ENCODE measurements at places on chromosomes 11 and 22.

- peak; percentile 84 for DNase-seq
Observed at GRCh38 chr22:42437488-42438292, 5.5 kb upstream of the NFAM1 start.

GRCh38 chr22:37547251-37547741 is 13.0 kb upstream of the CDC42EP1 start:
- DNase-seq = no peak

- DNase-seq = peak; percentile 76
Observed at GRCh38 chr11:107563702-107564101, 1.8 kb downstream of the ALKBH8 start.

DNA sequence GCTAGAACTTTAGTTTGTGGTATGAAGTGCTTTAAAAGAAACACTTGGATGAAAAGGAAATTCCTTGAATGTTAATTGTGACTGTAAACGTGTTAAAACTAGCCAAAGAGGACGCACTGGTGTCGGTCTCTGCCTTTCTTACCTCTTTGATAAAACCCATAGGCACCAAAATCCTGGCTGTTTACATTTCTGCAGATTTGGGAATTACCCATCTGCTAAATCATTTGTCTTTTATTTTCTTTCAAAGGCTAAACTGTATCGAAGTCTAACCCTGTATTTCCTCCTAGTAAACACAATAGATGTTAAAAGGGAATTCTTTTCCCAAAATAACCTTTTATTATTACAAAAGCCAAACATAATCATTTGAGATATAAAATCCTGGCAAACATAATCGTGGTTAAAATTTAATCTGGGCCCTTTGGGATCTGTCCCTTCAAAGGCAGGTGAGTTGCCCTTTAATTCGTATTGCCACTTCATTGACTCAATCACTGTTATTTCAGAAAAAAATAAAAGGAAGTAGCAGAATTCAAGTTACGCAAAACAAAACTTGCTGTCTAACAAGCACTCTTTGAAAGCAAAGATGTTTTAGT is 2.4 kb downstream of the RASSF10 start:
- peak; percentile 15 for DNase-seq

DNA sequence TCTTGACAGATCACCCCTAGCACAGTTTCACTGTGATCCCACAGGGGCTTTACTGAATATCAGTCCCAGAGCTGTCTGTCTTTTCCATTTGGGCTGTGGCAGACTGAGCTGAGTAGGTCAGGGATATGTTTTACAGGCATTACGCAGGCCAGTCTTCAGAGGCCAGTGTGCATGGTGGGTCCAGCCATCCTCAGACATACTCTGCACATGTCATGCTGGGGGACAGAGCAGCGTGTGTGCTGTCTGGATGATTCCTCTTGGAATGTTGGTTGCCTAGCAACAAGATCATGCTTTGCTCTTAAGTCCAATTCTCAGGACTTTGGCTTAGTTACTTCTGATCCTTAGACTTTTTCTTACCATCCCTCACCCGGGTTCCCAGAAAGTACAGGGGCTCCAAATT is 736.5 kb downstream of the DLG2 start:
- no peak for DNase-seq

DNA sequence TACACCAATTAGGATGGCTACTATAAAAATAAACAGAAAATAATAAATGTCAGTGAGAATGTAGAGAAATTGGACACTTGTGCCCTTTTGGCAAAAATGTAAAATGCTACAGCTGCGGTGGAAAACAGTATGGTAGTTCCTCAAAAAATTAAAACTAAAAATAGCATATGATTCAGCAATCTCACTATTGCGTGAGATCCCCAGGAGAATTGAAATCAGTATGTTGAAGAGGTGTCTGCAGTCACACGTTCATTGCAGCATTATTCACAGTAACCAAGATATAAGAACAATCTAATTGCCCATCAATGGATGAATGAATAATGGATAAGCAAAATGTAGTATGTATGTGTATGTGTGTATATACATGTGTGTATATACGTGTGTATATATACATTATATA is 6.8 kb downstream of the OR52N2 start:
- DNase-seq = peak; percentile 93

GRCh38 chr11:127018683-127019279 is 18.2 kb upstream of the KIRREL3 start:
- DNase-seq = no peak

DNA sequence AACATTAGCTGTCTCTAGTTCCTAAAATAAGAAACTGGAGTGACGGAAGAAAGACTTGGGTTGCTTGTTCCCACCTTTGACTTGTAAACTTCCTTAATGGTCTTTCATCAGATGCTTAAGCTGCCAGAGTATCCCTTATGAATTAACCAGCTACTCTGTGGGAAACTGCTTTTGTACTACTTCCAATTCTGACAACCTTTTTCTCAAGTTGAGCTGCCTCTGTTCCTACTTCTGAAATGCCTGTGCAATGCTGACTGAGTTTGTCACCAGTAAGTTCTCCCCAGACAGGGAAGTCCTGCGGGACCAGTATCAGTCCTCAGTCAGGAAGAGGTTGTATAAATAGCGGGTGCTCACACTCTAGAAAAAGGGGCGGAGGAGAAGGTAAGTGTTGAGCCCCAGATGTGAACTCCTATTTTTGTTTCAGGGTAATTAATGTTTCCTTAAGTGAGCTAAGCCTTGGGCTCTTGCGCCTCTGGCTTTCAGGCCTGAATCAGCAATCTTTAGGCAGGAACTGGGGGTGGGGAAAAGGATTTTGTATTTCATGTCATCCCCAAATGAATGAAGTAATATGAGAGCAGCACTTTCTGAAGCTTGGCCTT is 67.2 kb downstream of the CECR2 start:
- peak; percentile 16 for DNase-seq

DNA sequence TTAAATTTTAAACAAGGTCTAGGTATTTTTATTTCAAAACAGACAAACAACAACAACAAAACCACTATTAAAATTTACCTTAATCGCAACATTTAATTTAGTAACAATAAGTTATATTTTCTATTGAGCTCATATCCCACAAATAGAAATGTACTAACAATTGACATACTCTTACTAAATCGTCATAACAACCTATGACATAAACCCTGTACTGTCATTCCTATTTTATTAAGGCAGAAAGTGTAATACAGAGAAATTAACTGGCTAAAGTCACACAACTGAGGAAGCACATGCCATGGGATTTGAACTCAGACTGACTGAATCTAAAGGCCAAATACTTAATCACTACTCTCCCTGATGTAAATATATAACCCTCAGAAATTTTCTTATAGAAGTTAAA is 3.0 kb downstream of the KIF18A start:
- no peak for DNase-seq

All from common myeloid progenitor, CD34-positive (primary cell).